Vagina (tissue), 2 donors: ENCODE measurements at places on chromosomes 6 and 20.
A peak's percentile ranks its signal among the peaks of the same experiment; 100 is the strongest.

GRCh38 chr6:16208989-16209388 is 29.4 kb upstream of the GMPR start:
- no peak for DNase-seq

DNA sequence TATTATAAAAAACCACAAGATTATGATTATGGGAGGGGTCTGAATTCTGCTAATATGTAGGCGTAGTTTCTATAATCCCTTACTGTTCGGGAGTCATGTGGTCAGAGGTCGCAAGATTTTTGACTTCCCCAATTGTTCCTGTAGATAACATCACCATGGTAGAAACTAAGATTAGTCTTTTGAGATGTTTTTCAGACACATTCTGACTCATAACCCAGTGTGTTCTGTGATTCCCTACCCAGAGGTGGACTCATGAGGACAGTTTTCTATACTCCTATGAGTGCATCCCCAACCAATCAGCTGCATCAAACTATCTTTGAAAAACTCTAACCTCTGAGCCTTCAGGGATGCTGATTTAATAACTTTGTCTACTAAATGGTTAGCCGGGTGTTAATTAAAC is 175.5 kb downstream of the RFPL4B start:
- DNase-seq: no peak

- no peak for DNase-seq
Observed at GRCh38 chr6:49410564-49410963, 52.5 kb downstream of the MMUT start.

DNA sequence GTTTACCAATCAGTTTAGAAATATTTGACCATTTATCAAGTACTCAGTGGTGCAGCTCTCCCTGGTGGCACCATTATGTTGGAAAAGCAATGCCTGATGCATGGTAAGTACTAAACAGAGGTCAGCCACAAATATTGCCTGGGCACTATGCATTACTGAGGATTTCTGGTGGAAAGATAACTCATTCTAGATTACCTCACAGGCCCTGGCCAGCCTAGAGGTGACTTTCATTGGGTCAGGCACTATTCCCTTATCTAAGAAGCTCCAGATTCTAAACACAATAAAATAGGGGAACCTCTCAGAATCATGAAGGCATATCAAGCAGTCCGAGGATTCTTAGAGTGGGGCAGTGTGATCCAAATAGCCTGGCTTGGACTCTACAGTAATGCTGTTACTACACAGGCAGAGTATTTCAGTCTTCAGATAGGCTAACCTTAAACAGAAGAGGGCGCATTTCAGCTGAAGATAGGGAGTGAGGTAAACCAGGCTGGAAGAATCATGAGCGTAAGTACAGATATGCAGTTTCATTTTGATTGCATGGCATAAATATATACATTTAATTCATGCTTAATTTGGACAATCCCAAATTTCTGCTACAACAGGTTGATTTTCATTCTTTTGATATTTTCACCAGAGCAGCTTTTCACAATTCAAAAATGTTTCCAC is 12.1 kb downstream of the LGSN start:
- DNase-seq: no peak

DNA sequence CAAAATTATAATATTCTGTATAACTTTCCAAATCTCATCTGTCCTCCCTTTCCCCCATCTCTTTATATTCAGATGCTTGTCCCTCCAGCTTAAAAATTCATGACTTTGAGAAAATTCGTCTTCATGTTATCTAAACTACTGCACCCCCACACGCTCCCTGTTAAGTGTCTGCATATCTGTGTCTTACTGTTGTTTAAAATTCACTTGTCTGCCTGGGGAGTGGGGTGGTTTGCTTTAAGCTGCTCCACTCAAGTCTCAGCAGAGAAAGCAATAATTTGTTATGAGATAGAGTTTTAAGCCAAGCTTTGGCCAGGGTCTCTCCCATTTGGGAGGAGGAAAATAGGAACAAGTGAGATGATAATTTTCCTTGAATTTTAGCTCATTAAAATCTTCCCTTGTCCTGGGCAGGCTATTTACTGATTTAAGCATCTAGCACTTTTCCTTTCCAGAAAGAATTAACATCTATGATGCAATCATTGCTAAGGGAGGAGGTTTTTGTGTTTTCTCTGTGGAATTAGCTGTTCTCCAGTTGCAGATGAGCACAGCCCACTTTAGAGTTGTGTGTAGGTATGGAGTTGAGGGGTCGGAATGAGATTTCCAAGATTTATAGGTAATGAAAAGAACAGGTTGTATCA is 36.8 kb downstream of the MTHFD1L start:
- peak; percentile 5 for DNase-seq

- no peak for DNase-seq
Observed at GRCh38 chr6:81847866-81848265, 95.4 kb upstream of the TENT5A start.

DNA sequence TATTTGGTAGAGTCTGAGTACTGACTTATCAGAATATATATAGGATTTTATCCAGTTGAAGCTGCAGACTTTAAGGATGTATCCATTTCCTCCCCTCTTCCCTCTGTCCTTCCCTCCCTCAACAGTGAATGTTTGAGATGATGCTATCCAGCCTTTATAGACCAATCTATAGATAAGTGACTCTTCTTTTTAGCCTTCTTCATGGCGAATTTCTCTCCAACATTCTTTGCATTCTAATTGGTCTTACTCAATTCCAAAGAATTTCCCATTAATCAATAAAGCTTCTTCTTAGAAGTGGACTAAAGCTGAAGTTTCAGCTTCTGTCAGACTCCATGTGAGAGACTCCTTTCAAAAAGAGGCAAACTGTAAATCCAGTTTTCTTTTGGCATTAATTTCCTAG is 99.3 kb downstream of the AIG1 start:
- DNase-seq: no peak

DNA sequence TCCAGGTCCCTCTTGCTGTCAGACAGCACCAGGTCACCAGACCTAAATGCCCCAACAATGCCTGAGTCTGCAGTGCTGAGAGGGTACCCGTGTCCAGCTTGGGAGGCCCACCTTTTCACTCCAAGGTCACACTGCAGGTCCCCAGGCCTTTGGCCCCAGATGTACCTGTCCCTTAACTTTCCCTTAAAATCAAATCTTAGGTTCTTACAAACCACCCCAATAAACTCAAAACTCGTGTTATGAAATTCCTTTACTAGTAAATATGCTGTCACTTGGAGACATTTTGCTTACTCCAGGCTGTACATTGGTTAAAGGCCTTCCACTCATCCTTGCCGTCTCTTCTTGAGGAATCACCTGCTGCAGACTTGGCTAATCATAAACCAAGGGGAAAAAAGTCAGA is 165.7 kb upstream of the RREB1 start:
- no peak for DNase-seq

DNA sequence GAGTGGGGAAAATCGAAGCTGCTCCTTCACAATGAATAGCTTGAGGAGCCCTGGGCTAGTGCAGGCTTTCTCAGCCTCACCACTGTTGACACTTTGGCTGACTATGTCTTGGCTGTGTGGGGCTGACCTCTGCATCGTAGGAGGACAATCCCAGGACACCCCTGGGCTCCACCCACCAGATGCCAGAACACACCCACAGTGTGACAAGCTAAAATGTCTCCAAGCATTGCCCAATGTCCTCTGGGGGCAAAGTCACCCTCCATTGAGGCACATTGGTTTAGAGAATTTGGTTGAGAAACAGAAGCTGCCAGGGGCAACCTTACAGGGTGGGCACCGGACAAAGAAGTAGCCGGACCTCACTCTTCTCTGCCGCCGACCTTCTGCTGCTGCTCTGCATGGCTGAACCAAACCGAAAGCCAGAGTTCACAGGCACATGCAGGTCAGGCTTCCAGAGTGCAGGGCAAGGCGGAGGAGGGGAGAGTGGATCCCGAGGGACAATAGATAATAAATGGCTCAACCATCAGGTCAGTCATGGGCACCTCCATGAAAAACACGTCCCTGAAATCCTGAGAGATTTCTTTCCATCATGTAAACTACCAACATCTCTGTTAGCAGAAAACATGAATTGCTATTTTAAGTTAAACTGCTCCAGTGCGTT is 189.0 kb downstream of the LRFN2 start:
- no peak for DNase-seq

DNA sequence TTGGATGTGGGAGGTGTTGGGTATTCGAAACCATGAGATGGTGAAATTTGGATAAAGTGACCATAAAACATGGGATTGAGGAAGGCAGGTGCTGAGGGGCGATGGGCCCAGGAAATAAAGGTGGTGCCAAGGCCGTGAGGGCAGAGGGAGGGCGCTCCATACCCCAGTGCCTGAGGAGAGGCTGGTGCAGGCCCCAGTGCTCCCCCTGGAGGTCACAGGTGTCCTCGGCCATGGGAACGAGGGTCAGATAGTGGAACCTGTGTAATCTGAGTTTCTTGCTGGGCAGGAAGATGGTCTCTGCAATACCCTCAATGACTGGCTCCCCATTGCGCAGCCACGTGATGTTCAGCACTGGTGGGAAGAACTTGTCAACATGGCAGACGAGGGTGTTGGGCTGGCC is 16.2 kb downstream of the HLA-DPB1 start:
- DNase-seq: no peak

GRCh38 chr6:156647991-156648390 is 129.2 kb upstream of the ARID1B start:
- no peak for DNase-seq

GRCh38 chr20:60381643-60382400 is 423.6 kb downstream of the CDH26 start:
- no peak for DNase-seq

GRCh38 chr6:40308533-40309306 is 278.4 kb downstream of the LRFN2 start:
- DNase-seq: no peak

DNA sequence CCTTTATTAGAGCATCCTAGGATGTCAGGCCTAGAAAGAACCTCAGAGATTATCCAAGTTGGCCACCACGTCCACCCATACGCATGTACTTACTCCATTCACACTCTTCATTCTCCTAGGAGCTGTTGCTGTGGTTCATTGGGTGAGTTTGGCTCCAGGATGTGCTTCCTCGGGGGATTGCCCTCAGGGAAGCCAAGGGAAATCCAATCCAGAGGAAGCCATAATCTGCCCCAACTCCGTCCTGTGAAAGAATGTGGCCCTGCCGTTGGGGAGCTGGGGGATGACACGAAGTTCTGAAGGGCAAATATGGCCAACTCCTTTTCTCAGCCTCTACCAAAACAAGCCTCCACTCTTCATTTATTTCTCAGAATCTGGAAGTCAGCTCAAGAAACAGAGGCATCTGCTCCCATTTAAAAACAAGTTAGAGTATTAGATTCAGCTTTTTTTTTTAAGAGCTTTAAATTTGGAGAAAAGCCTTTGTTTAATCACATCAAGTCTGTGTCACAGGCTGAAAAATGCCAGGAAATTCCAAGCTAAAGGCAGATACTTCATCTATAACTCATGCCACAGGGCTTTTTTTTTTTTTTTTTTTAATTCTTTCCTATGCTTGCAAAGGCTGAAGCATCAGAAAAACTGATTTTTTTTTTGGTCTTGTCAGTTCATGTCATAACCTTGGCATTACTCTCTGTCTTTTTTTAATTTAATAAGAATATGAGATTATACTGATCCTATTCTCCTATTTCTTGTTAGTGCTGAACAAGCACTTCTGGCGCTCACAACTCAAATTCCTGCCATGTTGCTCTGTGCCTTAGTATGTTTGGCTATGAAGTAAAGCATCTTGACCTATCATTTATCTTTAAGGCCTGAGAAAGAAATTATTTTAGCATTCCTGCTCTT is 480.9 kb upstream of the MARCKS start:
- no peak for DNase-seq

DNA sequence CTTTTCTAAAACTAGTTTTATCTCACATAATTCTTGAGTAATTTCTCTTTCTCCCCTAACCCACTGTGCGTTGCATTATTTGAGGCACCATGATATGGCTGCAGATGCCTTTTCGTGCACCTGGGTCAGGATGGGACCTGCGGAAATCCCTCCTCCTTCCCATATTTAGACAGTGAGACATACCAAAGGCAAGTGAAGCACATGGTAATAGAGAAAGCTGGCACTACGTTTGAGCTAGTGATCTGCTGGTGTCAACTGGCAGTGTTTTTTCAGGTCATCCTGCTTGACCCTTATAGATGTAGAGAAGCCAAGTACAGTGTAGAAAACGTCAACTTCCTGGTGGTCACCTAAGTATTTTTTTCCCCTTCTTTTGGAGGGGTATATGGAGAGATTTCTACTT is 71.7 kb downstream of the FOXO3 start:
- DNase-seq: no peak

- DNase-seq: no peak
Observed at GRCh38 chr6:56387621-56388414, 140.4 kb upstream of the COL21A1 start.
